Foreskin keratinocyte (primary cell): ENCODE measurements at places on chromosomes 16 and 17.
A peak's percentile ranks its signal among the peaks of the same experiment; 100 is the strongest.

- DNase-seq: no peak
Measured at GRCh38 chr17:64200080-64201032, 62.7 kb downstream of the TEX2 start.

DNA sequence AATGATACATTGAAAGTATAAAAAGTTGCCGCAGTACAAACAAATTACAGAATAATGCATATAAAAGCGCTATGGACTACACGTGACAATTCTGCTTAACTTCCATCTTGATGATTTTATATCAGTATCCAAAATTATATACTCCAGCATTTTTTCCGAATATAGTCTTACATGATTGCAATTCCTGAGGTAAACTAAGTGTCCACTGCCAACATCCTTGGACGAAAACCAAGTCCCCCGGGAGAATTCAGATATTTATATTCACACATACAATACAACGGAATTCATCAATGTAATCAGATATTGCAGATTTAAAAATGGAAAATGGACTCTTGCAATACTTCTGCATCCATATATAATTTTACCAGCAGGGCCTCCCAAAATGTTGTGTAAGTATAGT is 8.9 kb upstream of the MYH11 start:
- no peak for DNase-seq

GRCh38 chr17:1222321-1222720 is 42.5 kb upstream of the ABR start:
- DNase-seq: peak; percentile 83

DNA sequence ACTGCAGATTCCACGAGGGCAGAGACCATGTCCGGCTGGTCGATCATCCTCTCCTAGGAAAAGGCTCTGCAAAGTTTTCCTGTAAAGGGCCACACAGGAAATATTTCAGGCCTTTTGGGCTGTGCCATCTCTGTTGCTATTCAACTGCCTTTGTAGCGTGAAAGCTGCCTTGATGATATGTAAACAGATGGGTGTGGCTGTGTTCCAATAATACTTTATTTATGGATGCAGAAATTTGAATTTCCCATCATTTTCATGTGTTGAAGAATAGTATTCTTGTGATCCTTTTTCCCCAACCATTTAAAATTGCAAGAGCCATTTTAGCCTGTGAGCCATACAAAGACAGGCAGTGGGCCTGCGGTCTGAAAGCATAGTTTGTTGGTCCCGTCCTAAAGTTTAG is 950.7 kb upstream of the RBFOX1 start:
- DNase-seq: no peak

DNA sequence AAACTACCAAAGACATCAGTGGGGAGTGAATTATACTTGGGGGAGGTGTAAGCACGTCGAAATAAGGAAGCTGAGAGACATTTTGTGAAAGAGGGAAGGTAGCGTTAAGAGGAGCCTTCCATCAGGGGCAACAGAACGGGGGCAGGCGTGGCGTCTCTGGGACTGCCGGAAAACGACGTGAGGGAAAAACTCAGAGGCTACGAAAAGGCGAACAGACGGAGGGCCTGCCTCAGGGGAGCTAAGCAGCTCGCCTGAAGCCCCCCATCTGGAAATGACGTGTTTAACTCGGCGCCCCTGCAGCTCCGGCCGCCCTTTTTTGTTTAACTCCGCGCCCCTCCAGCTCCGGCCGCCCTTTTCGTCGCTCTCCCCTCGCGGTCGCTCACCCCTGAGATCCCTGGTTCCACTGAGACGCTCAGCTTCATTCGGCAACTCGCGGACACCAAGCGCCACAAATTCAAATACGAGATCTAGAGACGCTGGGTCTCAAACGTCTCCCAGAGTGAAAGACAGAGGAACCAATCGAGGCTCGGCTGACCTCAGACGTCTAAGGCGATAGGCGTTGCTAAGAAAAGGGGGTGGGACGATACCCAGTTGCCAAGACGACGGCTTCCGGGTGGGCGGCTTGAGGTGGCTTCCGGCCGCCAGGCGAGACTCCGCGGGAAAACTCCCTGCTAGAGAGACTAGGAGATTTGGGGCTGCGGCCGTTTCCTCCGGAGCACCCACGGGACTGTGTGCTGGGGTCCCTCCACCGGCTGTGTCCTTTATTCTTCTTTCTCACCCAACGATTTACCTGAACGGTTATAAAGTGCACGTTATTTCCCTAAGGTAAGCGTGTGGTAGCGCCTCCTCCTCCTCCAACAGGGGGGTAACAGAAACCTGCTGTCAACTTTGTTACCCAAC is 383.2 kb downstream of the ZFHX3 start:
- DNase-seq: peak; percentile 92

- no peak for DNase-seq
Measured at GRCh38 chr16:56549161-56549560, 15.7 kb upstream of the MT4 start.

DNA sequence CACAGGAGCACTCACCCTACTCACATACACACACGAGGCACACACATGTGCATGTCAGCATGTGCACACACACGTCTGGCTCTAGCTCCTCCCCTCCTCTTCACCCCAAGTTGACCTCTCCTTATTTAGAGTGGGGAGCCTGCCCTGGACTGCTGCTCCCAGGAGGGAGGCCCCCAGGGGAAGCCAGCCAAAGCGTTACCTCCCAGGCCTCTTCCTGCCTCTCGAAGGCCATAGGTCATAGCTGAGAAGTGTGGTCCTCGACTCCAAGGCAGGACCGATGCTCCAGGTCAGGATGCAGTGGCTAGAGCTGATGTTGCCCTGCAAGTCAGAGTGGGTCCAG is 18.8 kb downstream of the POLR3K start:
- no peak for DNase-seq

- DNase-seq: no peak
Measured at GRCh38 chr17:67606896-67607604, 110.7 kb upstream of the NOL11 start.

GRCh38 chr17:37176723-37177122 is 199.1 kb upstream of the C17orf78 start:
- DNase-seq: peak; percentile 49

DNA sequence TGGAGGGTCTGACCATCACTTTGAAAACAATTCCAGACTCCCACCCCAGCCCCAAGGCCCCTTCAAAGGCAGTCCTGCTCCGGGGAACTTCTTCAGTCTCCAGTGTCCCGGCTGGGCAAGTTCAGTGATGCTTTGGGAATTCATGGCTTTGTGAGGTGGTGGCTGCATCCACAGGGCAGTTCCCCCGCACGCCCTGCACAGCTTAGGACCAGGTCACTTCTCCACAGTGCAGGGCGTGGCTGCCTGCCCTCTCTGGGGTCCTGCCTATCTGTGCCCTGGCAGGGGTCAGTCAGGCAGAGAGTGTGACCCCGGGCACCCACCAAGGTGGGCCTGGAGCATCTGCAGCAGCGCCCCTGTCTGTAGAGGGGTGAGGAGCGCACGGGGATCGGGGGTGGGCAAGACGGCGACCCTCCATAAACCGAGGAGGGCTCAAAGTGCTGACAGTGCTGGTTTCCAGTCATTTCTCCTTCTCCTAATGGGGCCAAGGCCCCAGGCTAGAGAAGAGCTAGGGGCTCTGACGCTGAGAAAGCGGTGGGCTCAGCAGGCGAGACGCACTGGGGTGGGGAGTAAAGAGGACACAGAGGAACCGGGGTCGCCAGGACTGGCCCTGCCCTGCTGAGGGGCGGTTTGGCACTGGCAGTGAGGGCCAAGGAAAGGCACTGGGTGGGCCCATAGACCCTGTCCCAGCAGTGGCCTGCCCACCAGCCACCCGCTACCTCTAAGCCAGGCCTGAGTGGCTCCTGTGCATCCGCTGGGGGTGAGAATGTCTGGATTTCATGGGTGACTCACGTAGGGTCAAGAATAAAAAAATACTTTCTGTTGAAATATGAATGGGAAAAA is 4.2 kb upstream of the ARHGAP27 start:
- DNase-seq: no peak

GRCh38 chr16:58384437-58385055 is 7.7 kb upstream of the GINS3 start:
- DNase-seq: peak; percentile 95

DNA sequence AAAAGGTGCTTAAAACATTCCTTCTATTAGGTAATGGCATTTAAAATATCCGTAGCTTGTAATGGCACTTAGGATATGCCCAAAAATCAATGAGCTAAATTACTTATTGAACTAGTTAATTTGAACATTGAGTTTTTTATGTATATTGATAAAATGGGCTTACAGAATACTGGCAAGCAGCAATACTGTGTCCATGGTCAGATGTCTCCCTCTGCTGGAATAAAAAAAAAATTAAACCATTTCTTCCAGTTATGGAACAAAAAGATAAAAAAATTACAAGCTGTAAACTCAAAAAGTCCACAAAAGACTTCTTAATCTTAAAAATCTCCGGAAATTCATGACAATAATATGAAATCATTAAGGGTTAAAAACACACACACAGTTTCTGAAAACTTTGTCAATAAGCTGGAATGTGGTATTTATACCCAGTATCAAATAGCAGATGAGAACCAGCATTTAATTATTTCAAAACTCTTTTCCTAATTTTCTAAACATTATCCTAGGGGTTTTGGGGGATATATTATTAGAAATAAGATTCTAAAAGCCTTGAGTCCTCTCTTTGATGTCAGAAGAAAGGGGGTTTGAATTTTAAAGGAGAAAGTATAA is 21.5 kb upstream of the PSMD7 start:
- DNase-seq: no peak

DNA sequence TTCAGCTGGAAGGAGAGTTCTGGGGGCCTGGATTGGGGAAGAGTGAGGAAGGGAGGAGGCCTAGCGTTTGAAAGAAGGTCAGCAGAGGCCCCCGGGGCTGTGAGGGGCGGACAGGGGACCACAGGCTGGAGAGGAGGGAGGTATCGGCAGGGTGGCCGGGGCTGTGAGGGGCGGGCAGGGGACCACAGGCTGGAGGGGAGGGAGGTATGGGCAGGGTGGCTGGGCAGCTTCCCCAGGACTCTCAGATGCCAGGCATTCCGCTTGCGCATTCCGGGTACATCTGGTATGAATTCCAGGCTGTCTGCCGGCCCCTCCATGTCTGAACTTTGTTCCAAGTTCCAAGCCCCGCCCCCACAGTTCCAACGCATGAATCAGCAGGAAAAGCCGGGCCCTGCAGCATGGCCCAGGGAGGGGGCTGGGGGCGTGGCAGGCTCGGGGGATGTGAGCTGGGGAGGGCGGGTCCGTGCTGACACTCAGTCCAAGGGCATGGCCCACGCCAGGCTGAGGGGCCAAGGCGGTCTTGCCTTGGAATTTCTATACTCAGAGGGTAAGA is 4.3 kb upstream of the TLCD2 start:
- peak; percentile 89 for DNase-seq

- DNase-seq: no peak
Measured at GRCh38 chr17:41917679-41918313, 955 bp downstream of the ACLY start.

DNA sequence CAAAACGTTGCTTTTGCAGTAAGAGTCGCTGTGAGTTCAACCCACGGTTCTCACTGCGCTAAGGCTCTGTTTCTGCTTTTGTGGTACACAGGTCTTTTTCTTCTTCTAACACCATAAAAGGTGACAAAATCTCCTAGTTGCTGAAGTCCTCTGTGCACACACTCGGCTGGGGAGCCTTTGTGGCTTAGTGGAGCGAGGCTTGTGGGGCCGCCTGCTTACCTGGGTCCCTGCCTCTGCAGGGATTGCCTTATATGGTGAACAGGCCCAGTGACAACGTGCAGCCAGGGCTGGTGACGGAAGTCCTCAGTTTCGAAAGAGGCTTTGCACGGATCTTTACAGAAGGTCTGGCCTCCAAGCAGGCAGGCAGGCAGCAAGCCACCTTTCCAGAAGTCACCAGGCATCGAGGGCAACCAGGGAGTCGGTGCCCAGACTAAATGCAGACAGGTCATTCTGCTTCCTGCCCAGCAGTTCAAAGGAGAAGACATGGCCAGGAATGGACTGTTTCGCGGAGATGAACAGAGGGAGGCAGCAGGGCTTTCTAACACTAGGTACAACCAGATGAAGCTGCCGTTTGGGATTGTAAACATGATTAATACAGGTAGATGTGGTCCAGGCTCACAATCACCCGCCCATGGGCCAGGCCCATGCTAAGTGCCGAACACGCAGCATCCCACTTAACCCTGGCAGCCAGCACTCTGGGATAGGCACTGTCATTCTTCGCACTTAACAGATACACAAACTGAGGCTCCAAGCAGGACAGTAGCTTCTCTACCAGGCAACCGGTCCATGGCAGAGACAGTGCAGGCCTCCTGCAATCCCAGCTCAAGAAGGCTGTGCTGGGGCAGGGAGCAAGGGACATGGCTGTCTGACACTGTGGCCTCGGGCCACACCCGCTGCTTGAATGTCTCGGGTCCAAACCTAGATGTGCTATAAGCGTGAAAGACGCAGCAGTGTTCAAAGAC is 10.7 kb upstream of the MEAK7 start:
- no peak for DNase-seq
